Activated CD8-positive, alpha-beta T cell treated with anti-CD3 and anti-CD28 coated beads, Interleukin-2, amount 10 ng/mL, durations not matched to agents 7 days and 5 days (primary cell): ENCODE measurements at places on chromosomes 5 and 9. TPM values are rescaled to one million over a fixed set of nuclear protein-coding genes. Genes with fewer than 3 reads are reported as not detected.

- DNase-seq = no peak
- H3K4me1 ChIP-seq = no peaks in the 10 kb centered on the region
- H3K4me3 ChIP-seq = no peak overlapping the region
- no peak overlapping the region for H3K27ac ChIP-seq
Observed at GRCh38 chr5:158560170-158560569, 539.5 kb downstream of the EBF1 start.

- no peak overlapping the region for H3K27ac ChIP-seq
- H3K27me3 ChIP-seq = no peaks in the 10 kb centered on the region
- H3K4me1 ChIP-seq = no peaks in the 10 kb centered on the region
- H3K36me3 ChIP-seq = no peaks in the 10 kb centered on the region
Observed at GRCh38 chr5:15926586-15926985, 253.0 kb downstream of the MARCHF11 start.

GRCh38 chr9:15160673-15161072 is 146.3 kb downstream of the TTC39B start:
- H3K27me3 ChIP-seq = peaks cover 5% of the 10 kb centered on the region
- H3K27ac ChIP-seq = no peak overlapping the region
- H3K4me3 ChIP-seq = no peak overlapping the region
- H3K36me3 ChIP-seq = peaks cover 3% of the 10 kb centered on the region
- H3K4me1 ChIP-seq = peaks cover 2% of the 10 kb centered on the region

SLC6A18 gene
- total RNA-seq = not detected

NCS1 gene
- total RNA-seq = 3.3 TPM

GRCh38 chr9:115694991-115695390 is 458.6 kb upstream of the PAPPA start:
- no peaks in the 10 kb centered on the region for H3K4me1 ChIP-seq
- H3K36me3 ChIP-seq = no peaks in the 10 kb centered on the region
- DNase-seq = no peak
- H3K27ac ChIP-seq = no peak overlapping the region
- no peak overlapping the region for H3K4me3 ChIP-seq

SLCO4C1 gene
- 0.76 TPM for total RNA-seq

GRCh38 chr9:38287420-38287985 is 105.0 kb upstream of the ALDH1B1 start:
- peaks cover 5% of the 10 kb centered on the region for H3K27me3 ChIP-seq
- H3K4me1 ChIP-seq = no peaks in the 10 kb centered on the region
- H3K36me3 ChIP-seq = no peaks in the 10 kb centered on the region
- H3K4me3 ChIP-seq = no peak overlapping the region

PCDHA7 gene
- not detected for total RNA-seq

DNA sequence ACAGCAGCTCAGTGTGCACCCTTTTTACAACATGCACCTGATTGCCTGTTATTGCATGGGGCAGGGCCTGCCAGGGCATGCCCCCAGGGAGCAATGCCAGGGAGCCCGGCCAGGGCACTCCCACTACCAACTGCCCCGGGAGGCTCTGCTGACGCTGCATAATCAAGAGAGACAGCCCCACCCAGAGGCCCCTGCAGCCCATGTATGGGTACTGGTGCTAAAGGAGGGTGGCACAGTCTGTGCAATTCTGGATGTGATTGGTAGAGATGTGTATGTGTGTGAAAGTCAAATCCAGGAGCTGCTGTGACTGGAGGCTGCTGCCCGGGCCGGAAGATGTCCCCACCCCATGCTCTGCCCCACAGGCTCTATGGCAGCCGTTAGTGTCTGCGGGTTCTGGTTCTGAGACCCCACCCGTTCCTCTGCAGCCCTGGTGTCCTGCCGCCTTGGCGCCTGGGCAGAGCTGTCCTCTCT is 3.9 kb upstream of the NEURL1B start:
- H3K36me3 ChIP-seq = no peaks in the 10 kb centered on the region
- peaks cover 8% of the 10 kb centered on the region for H3K4me1 ChIP-seq
- DNase-seq = no peak
- peaks cover 24% of the 10 kb centered on the region for H3K27me3 ChIP-seq
- no peak overlapping the region for H3K4me3 ChIP-seq
- no peak overlapping the region for H3K27ac ChIP-seq

- H3K4me1 ChIP-seq = no peaks in the 10 kb centered on the region
- no peaks in the 10 kb centered on the region for H3K36me3 ChIP-seq
- no peak overlapping the region for H3K27ac ChIP-seq
- H3K27me3 ChIP-seq = no peaks in the 10 kb centered on the region
- H3K4me3 ChIP-seq = no peak overlapping the region
Observed at GRCh38 chr5:4252385-4252784, 656.8 kb downstream of the IRX1 start.

ELAVL2 gene
- total RNA-seq = not detected

GRCh38 chr5:178465228-178465860 is 124.8 kb downstream of the COL23A1 start:
- H3K27me3 ChIP-seq = peaks cover 4% of the 10 kb centered on the region
- DNase-seq = no peak
- H3K27ac ChIP-seq = no peak overlapping the region
- H3K4me3 ChIP-seq = no peak overlapping the region
- H3K36me3 ChIP-seq = no peaks in the 10 kb centered on the region

- H3K4me3 ChIP-seq = no peak overlapping the region
- DNase-seq = no peak
- H3K27me3 ChIP-seq = no peaks in the 10 kb centered on the region
- no peaks in the 10 kb centered on the region for H3K36me3 ChIP-seq
- no peaks in the 10 kb centered on the region for H3K4me1 ChIP-seq
- H3K27ac ChIP-seq = no peak overlapping the region
Observed at GRCh38 chr9:84867186-84867585, 197.7 kb downstream of the NTRK2 start.

DNA sequence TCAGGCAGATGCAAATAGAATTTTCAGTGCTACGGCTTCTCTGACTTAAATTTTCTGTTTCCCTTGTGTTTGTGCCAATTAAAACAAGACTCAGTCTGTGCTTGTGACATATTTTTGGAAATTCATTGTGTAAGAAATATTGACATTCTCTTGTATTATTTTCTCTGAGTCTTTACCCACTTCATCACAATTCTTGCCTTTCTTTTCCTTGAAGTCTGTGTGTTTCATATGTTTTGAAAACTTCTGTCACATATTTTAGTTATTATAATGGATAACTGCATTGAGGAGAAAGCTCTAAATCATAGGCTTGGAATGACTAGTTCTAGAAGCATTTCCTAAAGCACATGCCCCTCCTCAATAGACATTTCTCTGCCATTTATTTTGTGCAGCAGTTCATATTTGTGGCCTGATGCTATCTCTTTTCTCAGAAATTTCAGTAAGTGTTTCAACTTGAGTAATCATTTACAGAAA is 206.6 kb downstream of the PALM2AKAP2 start:
- no peaks in the 10 kb centered on the region for H3K4me1 ChIP-seq
- no peak for DNase-seq
- no peaks in the 10 kb centered on the region for H3K36me3 ChIP-seq

- no peaks in the 10 kb centered on the region for H3K36me3 ChIP-seq
- no peaks in the 10 kb centered on the region for H3K4me1 ChIP-seq
- H3K4me3 ChIP-seq = no peak overlapping the region
- DNase-seq = no peak
- no peak overlapping the region for H3K27ac ChIP-seq
Observed at GRCh38 chr9:32918628-32919027, 82.8 kb downstream of the APTX start.

DNA sequence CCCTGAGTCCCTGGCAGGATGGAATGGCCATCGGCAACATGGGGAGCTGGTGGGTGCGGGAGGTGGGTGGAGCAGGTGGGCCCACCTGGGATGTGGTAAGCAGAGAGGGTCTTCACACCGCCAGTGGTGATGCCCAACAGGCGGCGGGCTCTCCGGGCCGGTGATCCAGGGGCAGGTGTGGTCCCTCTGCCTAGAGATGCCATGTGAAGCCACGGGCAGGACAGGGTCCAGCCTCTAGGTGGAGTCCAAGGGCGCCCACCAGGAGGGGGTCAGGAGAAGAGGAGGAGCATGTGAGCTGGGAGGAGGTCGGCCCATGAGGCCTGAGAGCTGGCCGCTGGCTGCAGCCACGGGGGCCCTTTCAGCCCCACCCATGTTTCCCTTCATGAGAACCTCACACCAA is 221.1 kb downstream of the FANCC start:
- DNase-seq = no peak
- no peak overlapping the region for H3K4me3 ChIP-seq
- no peak overlapping the region for H3K27ac ChIP-seq

TXNDC15 gene
- total RNA-seq = 46.7 TPM
